ENCODE measurements at places on chromosomes 3 and 15.

- DNase-seq: no peak
Observed at GRCh38 chr15:90425726-90426346, 37.8 kb downstream of the IQGAP1 start.

DNA sequence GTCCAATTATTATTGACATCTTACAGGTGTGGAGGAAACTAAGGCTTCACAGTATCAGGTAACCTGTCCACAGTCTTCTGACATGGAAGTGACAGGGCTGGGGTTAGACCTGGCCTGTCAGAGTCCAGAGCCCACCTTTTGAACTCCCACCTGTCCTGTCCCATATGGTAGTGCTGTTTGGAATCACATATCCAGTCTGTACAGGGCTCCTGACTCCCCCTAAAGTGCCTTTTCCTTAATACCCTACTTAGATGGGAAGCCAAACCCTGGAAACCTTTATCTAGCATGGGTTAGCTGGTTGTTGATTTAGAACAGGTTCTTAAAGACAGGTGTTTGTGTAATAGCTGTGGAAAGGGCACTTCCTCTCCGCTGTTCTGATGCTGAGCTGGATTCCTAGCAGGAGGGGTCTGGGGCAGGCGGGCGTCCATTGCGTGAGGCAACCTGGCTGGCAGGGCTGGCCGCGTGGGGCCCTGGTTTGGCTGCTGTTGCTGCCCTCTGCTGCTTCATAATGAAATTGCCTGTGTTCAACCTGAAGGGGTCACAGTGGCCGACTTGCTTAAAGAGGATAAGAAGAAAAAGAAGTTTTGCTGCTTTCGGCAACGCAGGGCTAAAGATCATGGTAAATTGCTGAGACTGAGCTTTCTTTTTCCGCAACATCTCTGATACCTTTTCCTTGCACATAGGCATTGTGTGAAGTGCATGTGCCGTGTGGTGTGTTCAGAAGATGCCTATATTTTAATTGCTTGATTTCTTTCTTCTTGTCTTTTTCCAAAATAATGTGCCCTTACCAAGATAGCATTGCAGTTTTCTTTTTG lies 136.2 kb downstream of the CHDH start:
- DNase-seq: peak; percentile 82

- no peak for DNase-seq
Observed at GRCh38 chr3:78972617-78973301, 795.0 kb downstream of the ROBO1 start.

- DNase-seq: no peak
Observed at GRCh38 chr15:88241060-88241459, 15.5 kb downstream of the NTRK3 start.

DNA sequence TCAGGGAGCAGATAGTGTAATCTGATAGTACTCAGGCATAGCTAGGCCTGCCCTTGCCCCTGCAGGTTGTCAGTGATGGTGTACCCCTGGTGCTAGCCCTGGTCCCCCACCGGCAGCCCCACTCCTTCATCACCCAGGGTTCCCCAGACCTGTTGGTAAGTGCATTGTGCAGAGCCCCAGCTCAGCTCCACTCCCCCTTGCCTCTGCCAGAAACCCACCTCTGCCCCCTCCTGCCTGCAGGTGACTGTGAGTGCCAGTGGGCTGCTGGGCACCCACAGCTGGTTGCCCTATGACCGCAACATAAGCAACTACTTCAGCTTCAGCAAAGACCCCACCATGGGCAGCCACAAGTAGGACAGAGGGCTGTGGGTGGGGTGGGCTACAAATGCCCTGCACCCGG lies 27.5 kb downstream of the NBEAL2 start:
- DNase-seq: no peak

- DNase-seq: no peak
Observed at GRCh38 chr3:149197669-149198068, 24.0 kb downstream of the CP start.

GRCh38 chr3:136332302-136332701 lies 82.2 kb downstream of the PCCB start:
- no peak for DNase-seq

GRCh38 chr15:85595804-85596536 lies 198.8 kb downstream of the KLHL25 start:
- no peak for DNase-seq

DNA sequence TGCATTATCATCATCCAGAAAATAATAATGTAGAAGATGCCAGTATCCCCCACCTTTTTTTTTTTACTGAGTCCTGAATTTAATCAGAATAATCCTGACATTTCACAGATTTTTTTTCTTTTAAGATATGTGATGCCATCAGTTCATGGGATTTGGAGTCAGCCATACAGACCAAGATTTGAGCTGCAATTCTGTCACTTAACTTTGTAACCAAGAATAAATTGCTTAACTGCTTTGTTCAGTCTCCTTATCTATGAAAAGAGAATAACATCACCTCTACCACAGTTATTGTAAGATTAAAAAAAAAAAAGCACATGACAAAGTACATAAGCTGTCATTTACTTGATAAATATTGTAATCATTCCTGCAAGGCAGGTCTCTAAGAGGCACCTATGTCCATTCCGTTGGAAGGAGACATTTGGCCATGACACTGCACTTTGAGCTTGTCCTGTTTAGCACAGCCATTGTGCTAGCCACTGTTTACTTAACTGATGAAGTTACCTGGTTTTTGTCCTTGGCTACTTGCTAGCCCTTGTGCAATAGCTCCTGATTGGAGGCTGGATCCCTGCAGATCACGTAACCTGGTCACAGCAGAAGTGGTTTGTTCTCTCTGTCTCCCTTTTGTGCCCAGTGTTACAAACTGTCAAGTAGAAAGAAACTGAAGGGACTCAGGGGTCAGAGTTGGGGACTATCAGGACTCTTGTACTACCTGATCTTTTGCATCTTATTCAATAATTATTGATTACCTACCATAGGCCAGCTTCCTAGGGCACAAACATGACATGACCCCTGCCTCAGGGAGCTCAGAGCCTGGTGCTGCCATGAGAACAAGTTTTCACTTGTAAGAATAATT lies 306.0 kb downstream of the WDR72 start:
- DNase-seq: no peak

DNA sequence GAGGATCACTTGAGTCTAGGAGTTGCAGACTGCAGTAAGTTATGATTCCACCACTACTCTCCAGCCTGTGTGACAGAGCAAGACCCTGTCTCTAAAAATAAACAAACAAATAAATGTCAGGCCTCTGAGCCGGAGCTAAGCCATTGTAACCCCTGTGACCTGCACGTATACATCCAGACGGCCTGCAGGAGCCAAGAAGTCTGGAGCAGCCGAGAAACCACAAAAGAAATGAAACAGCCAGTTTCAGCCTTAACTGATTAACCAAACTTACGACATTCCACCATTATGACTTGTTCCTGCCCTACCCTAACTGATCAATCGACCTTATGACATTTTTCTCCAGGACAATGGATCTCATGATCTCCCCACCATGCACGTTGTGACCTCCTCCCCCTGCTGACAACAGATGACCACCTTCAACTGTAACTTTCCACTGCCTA lies 32.5 kb upstream of the ZKSCAN7 start:
- no peak for DNase-seq

DNA sequence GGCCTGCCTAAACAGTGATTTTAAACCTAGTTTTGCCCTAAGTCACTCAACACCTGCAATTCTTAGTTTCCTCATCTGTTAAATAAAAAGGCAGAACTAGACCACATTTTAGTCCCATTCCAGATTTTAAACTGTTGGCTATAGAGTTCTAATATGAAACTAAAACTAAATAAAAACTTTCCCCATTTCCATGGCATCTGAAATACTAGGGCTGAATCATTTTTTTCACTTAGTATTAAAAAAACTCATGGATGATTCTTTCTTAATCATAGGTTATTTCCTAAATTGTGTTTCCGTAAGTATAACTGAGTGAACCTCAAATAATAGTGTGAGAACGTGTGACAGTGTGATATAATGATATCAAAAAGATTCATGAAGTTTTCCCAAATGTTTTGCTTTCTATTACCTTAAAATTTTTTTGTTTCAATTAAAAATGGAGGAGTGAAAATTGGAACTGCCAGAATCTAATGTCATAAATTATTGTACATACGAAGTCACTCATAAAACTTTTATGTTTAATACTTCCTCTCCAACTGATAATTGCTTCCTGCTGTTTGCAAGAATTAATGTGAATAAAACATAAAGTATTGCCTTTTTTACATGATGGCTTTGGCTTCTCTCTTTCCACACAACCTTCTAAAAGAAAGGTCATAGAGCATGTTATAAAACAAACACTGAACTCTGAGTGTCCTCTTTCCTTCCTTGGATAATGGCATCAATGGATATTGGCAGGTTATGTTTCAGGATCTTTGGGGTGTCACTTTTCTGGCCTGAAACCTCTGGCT lies 315.1 kb upstream of the MME start:
- DNase-seq: no peak

GRCh38 chr3:132161608-132162007 lies 126.8 kb upstream of the CPNE4 start:
- DNase-seq: no peak

DNA sequence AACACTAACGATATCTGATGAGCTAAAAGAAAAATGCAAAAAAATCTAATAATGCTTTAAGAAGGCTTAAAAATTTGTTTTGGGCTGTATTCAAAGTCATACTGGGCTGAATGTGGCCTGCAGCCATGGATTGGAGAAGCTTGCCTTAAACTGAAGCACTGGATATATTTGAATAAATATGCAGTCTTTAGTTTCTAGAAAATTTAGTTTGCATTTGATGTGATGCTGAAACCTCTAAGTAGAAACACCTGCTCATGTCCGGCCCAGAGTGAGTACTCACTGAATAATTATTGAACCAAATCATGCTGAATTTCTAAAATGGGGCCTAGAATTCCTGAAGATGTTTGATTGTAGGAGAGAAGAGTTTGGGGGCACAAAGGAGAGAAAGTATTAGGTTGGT lies 43.9 kb downstream of the ABHD5 start:
- DNase-seq: no peak

GRCh38 chr3:154244644-154245043 lies 79.6 kb downstream of the DHX36 start:
- DNase-seq: no peak

GRCh38 chr15:80183306-80183705 lies 30.5 kb downstream of the FAH start:
- no peak for DNase-seq

DNA sequence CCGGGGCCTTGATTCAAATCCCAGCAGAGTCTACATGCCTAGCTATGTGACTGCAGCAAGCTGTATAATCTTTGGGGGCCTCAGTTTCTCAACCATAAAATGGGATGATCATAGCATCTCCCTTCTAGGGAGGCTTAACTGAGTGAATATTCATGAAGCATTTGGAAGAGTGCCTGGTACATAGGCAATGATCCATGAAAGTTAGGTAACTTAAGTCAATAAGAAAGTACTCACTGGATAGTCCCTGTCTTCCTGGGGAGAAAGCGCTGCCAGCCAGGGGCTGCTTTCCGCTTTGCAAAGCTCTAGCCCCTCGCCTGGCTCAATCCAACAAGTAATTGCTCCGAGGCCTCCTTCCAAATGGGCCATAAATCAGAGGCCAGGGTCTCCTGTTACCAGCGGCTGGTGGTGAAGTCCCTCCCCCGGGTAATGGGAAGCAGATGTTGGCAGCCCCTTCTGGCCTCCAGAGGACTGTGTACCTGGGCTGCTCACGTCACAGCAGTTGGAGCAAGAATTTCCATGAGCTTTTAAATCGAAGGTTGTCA lies 521.9 kb upstream of the PROK2 start:
- DNase-seq: no peak

GRCh38 chr15:62428259-62428658 lies 263.2 kb upstream of the C2CD4B start:
- DNase-seq: no peak

- no peak for DNase-seq
Observed at GRCh38 chr3:99170867-99171517, 269.5 kb upstream of the DCBLD2 start.

GRCh38 chr3:131033480-131034080 lies 6.9 kb downstream of the NEK11 start:
- DNase-seq: no peak

DNA sequence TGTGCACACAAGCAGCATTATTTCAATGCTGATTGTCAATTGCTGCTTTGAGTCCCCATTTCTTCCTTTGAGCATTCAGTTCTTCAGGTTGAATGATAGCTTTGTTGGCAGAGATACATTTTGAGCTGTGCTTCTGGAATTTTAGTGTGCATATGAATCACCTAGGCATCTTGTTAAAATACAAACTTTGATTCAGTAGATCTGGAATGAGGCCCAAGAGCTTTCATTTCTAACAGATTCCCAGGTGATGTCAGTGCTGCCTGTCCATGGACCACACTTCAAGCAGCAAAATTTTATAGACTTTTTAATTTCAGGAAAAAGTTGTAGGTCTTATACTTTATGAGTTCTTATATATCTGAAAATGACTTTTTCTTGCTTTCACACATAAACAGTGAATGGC lies 131.1 kb downstream of the ADAMTSL3 start:
- no peak for DNase-seq

- no peak for DNase-seq
Observed at GRCh38 chr3:114886905-114887304, 260.2 kb downstream of the ZBTB20 start.

- DNase-seq: no peak
Observed at GRCh38 chr3:112963683-112964082, 11.2 kb downstream of the CD200R1 start.

GRCh38 chr15:39504808-39505207 lies 76.1 kb upstream of the THBS1 start:
- no peak for DNase-seq

GRCh38 chr15:50227076-50227475 lies 38.5 kb downstream of the HDC start:
- no peak for DNase-seq

DNA sequence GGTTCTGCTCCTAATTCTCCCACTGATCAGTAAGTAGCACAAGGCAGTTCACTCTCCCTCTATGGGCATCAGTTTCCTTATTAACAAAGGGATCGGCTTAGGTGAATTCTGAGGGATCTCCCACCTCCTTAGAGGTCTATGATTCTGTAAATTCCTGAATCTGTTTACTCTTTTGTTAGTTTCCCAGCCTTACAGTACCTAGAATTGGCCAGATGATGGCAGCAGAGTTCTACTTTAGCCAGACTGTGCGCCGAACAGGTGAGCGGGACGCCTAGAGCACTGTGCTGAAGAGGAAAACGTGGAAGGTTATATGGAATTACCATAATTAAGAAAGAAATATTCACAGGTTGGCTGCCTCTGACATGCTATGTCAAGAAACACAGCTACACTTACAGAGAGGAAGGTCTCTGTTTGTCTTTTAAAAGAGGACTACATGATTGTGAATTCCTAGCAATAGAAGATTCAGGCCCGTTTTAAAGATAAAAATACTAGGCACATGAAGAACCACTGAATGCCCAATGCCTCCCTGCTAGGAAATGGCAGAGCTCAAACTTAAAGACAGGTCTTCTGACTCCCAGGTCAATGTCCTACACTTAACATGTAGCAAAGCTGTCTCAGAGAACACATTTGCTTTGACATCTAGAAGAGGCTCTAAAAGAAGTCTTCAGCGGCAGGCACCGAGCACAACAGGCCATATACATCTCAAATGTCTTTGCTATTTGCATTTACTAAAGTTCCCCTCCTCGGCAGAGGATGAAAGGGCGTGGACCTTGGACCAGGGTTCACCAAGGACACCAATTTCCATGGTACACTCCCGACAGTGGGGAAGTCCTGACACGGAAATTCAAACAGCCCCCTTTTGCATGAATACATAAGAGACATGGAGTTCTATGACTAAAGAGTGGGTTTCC lies 259.9 kb downstream of the FGF12 start:
- peak; percentile 32 for DNase-seq

GRCh38 chr3:189167027-189167766 lies 4.6 kb upstream of the TPRG1 start:
- DNase-seq: no peak

Measured in ovary (tissue), 10 donors.